ENCODE measurements at places on chromosomes 4 and X.
A peak's percentile ranks its signal among the peaks of the same experiment; 100 is the strongest.

DNA sequence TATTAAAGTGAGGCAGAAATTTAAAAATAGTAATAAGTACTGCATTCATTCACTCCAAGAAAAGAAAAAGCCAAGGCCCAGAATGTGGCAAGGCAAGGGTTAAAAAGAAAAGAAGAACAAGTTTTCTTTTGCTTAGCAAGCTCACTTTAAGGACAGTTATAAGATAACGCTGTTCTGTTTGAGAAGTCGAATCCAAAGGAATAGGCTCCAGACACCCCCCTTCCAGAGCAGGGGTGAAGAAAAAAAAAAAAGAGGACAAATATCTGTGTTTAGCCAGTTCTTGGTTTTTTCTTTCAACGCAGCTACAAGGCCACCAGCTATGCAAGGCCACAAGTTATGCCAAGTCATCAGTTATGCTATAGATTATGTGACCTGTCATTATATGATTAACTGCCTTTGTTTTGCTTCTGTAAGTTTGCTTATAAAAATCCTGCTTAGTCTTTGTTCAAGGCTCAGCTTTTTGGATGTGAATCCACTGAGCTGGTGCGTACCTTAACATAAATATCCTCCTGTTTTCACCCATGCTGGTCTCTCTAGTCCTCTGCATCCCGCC is 1.4 kb downstream of the GRK4 start:
- DNase-seq: no peak

GRCh38 chr4:174713181-174713580 is 115.9 kb downstream of the GLRA3 start:
- DNase-seq: no peak

DNA sequence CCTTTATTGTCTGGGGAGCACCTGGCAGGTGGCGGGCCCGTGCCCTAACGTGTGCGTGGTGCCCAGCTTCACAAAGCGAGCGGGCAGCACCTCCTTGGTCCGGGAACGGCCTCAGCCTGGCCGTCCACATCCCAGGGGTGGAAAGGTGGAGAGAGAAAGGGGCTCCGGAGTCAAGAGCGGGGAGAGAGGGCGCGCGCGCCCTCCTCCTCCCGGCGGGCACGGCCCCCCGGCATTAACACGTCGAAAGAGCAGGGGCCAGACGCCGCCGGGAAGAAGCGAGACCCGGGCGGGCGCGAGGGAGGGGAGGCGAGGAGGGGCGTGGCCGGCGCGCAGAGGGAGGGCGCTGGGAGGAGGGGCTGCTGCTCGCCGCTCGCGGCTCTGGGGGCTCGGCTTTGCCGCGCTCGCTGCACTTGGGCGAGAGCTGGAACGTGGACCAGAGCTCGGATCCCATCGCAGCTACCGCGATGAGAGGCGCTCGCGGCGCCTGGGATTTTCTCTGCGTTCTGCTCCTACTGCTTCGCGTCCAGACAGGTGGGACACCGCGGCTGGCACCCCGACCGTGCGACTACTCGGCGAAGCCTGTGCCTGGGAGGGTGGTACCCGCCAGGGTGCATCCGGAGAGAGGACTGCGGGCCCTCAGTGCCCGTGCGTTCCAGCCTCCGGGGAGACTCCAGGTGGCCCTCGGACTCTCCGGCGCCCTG is at the start of gene KIT:
KIT (plus strand) TSS at position 407 of the 701 bp plus-strand sequence; CDS start at position 465, 58 bp downstream.
- peak; percentile 78 for DNase-seq

GRCh38 chr4:87978681-87979080 is 3.2 kb downstream of the SPP1 start:
- DNase-seq: no peak

GRCh38 chrX:21657318-21658151 is 595 bp downstream of the KLHL34 start:
- DNase-seq: no peak

DNA sequence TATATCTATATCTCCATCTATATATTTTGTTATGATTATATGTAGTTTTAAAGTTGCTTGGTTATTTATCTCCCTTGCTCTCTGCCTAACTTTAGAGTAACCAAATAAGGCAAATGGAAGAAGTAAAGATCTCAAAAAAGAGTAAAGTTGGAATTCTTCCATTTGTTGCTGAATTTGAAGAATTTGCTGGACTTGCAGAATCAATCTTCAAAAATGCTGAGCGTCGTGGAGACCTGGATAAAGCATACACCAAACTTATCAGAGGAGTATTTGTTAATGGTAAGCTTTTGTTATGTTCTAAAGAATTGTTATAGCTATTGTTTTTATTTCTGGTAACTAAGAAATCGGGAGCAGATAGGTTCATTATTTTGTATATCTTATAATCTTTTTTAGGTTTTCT is 43.2 kb downstream of the EXOC1 start:
- DNase-seq: no peak

DNA sequence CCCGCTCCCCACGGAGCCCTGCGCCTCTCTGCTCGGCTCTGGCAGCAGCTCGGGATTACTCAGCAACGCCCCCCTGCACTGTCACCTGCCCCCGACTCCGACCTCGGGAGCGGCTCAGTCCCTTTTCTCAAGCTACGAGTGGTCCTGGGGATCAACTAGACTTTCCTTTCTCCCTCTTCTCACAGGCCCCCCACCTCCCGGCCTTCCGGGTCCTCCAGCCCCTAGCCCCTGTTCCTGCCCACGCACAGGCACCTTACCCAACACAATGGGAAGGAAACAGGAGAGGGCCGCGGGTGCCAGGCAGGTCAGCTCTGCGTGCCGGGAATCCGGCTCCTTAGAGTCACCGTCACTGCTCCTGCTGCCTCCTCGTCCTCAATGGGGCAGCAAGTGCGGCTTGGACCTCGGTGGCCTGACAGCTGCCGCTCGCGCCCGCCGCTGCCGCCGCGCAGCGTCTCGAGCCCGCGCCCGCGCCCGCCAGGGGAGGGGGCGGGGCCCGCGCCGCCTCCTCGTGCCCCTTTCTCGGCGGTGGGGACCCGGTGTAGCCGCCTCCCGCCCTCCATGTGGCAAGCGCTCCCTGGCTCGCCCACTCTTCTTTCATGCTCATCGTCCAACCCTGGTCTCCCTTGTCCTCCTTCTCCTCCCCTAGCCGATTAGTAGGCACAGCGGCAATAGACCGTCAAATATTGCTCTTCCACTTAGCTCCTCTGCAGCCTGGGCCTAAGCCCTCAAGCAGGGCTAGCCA is at the start of gene RAB9B:
RAB9B (minus strand) TSS at position 455 of the 742 bp plus-strand sequence. CDS start 6,473 bp downstream, outside the sequence.
- peak; percentile 87 for DNase-seq

- DNase-seq: no peak
Measured at GRCh38 chr4:16120720-16121119, 36.9 kb upstream of the PROM1 start.

- DNase-seq: no peak
Measured at GRCh38 chr4:147596981-147597380, 20.2 kb upstream of the TMEM184C start.

GRCh38 chr4:55304303-55304702 is 41.7 kb upstream of the SRD5A3 start:
- DNase-seq: no peak

- no peak for DNase-seq
Measured at GRCh38 chr4:60884587-60884986, 315.5 kb upstream of the ADGRL3 start.

DNA sequence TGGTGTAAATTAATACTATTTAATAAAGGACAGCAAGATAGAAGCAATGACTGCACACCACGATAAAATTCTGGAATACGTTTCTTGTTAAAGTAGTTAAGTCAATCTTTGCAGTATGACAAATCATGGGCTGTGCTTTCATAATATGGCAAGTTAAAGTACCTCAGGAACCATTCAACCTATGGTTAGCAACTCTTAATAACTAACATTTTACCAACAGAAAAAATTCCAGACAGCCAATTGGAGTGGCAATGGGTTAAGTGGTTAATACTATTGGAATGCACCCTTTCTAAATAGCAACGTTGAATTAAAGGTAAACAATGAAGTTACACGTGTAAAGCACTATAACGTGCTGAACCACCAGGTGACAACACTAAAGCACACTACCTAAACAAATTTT is 72.4 kb upstream of the ZCCHC13 start:
- DNase-seq: no peak

- no peak for DNase-seq
Measured at GRCh38 chr4:176927117-176927516, 134.4 kb upstream of the VEGFC start.

DNA sequence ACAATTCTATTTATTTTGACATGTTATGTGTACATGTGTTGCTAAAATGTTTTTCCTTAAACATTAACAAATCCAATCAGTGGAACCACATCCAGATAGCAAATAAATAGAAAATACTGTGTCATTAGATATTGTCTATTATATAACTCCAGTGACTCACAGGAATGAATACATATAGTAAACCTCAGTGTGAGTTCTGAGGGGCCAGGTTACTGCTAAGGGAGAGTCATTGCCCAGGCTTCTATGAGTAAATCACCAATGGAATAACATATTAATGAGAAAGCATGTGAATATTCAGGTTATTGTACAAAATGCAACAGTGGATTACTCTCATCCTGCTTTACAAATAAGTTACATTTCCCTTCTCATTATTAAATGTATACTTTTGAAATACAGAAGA is 27.2 kb downstream of the TACR3 start:
- DNase-seq: no peak

- DNase-seq: no peak
Measured at GRCh38 chrX:49273181-49273727, 3.7 kb downstream of the PPP1R3F start.

- DNase-seq: no peak
Measured at GRCh38 chr4:156487107-156487506, 484.5 kb downstream of the PDGFC start.

DNA sequence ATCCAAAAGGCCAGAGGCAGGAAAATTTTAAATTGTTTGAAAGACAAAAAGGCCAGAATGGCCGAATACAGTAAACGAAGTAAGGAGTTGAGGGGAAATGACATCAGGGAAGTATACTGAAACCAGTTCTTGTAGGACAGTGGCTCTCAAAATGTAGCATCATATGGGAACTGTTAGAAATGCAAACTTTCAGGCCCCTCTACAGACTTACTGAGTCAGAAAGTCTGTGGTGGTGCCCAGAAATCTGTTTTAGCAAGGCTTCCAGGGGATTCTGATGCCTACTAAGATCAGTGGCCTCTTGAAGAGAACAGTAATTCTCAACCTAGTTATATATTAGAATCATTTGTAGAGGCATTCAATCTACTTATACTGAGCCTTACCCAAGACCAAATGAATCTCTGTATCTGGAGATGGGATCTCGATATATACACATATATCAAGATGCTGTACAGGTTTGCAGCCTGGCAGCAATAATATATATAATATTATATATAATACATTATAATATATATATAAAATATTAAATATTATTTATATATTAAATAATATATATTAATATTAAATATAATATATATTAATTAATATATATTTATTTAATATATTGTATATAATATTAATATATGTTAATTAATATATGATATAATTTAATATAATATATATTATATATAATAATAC is 39.7 kb downstream of the ADAMTS3 start:
- no peak for DNase-seq

GRCh38 chr4:189941005-189941450 is 356 bp downstream of the FRG1 start:
- no peak for DNase-seq

GRCh38 chr4:154292589-154292988 is 199.0 kb downstream of the DCHS2 start:
- no peak for DNase-seq

DNA sequence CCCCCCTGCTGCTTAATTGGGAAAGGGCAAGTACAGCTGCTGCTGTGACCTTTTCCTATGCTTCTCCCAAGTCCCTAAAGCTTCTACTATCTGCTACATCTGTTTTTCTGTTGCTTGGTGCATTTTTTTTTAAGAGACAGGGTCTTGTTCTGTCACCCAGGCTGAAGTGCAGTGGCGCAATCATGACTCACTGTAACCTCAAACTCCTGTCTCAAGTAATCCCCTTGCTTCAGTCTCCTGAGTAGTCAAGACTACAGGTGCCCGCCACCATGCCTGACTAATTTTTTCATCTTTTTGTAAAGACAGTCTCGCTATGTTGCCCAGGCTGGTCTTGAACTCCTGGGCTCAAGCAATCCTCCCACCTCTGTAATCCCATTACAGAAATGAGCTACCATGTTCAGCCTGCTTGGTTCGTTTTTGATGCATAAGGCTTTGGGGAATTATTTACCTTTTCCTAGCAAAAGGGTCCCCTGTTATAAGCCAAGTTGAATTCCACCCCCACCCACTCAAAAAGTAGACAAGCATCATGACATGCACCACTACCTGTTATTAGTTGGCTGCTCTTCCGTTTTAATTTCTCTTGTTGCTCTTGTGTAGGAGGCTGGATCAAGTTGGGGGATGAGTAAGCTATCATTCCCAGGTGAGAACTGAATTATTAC is 39.6 kb downstream of the DGKK start:
- DNase-seq: no peak

GRCh38 chr4:81678801-81679200 is 207.1 kb upstream of the RASGEF1B start:
- peak; percentile 76 for DNase-seq

DNA sequence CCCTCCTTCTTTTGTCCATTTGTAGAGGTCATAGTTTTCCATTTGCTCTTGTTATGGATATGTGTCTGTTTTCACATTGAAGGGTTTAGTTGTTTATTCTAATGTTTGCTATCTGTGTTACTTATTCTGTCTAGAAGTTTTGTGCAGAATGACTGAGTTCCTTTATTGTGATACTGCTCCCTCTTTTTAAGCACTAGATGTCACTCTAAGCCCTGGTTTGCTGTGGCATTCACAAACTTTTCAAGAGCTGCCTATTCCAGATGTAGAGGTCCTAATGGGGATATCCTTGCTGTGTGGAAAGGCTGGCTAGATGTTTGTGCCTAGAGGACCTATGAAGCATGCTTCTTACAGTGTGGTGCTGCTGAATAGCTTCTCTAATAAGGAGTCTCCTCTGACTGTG is 338.6 kb downstream of the SPIN4 start:
- DNase-seq: no peak

GRCh38 chr4:183557611-183558010 is 52.8 kb downstream of the ING2 start:
- no peak for DNase-seq

DNA sequence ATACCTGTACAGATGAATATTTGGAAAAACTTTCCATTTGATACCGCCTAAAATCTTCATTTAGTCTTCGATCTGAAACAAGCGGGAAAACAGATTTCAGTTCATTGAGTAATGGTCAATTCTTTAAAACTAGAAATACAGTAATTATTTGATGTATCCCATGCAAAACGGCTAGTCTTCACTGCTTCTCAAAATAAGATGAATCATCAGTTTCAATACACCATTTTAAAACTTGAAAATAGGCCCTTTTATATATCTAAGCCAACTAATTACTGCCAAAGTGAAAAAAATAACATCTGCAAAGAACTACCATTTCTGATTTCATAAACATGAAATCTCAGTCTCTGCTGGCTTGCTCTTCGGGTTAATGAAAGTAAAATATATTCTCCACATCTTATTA is 11.0 kb downstream of the SCLT1 start:
- no peak for DNase-seq

DNA sequence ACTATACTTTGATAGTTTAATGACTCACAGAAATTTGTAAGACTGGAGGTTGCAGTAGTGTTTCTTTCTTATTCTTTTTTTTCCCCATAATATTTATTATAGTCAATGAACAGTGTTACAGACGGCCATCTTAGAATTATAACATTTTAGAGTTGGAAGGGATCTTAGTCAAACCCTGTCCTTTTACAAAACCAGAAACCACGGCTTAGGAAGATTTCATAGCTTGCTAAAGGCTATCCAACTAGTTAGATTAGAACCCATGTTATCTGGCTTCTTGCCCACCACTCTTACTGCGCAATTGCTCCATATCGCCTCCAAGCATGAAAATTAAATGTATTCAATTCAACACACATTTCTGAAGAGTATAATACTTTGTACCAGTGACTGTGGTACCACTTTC is 1.1 kb downstream of the XIAP start:
- DNase-seq: peak; percentile 15

GRCh38 chrX:49101629-49101984 is 21.9 kb upstream of the WDR45 start:
- DNase-seq: peak; percentile 25
